ENCODE measurements at places on chromosomes 4 and X.

- DNase-seq: no peak
Measured at GRCh38 chr4:63937961-63938360, 471.3 kb downstream of the TECRL start.

- DNase-seq: no peak
Measured at GRCh38 chrX:20267607-20267930, 860 bp upstream of the RPS6KA3 start.

- DNase-seq: no peak
Measured at GRCh38 chr4:118883861-118884260, 4.8 kb upstream of the SYNPO2 start.

- no peak for DNase-seq
Measured at GRCh38 chrX:132716006-132716405, 227.2 kb upstream of the MBNL3 start.

DNA sequence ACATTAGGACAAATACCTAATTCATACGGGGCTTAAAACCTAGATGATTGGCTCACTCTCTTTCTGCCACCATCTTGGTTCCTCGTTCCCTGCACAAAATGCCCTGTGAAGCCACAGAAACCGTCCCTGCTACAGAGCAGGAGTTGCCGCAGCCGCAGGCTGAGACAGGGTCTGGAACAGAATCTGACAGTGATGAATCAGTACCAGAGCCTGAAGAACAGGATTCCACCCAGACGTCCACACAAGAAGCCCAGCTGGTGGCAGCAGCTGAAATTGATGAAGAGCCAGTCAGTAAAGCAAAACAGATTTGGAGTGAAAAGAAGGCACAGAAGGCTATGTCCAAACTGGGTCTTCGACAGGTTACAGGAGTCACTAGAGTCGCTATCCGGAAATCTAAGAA, 34.3 kb downstream of the TRIM61 start:
- no peak for DNase-seq

- DNase-seq: no peak
Measured at GRCh38 chrX:1355131-1356046, 18.8 kb downstream of the IL3RA start.

DNA sequence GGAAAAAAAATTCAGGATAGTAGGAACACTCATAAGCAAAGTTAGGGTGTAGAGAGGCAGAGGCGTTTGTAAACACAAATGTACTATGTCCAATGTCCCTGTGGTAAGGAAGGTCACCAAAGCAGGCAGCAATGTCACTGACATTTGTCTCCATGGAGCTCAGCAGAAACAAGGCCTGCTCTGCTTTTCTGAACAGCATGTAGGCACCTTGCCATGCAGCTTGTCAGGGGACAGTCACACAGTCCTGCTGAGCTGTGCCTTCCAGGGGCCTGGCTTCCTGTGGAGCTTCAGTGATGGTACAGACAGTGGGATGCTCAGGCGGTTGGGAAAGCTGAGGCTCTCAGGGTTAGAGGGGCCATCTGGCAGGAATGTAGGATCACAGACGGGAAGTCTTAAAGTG, 74.5 kb upstream of the HS3ST1 start:
- DNase-seq: no peak

DNA sequence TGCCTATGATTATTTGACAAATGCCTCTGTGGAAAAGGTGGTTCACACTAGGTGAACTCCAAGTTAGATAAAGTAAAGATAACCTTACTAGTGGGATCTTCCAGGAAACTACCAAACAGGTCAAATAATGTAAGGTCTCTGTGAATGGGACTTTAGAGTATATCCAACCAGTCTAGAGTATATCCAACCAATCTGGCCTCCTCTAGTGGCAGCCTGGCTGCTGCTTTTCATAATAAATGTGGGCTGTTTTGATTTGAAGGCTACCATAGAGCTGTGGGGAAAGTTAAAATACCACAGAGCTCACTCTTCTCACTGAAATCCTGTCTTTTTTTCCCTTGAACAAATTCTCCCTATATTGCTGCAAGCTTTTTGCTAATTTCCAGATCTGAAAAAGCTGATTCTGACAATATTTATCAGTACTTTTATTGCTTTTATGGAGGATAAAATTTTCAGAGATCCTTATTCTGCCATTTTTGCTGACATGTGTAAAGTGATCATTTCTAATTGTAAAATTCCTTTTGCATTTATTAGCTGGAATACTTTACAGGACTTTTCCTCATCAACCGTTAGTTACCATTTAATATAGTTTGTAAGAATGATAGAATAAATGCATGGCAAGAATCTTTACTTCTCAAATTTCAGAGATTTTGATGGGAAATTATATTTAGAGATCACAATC, 111.3 kb downstream of the TET2 start:
- DNase-seq: no peak

DNA sequence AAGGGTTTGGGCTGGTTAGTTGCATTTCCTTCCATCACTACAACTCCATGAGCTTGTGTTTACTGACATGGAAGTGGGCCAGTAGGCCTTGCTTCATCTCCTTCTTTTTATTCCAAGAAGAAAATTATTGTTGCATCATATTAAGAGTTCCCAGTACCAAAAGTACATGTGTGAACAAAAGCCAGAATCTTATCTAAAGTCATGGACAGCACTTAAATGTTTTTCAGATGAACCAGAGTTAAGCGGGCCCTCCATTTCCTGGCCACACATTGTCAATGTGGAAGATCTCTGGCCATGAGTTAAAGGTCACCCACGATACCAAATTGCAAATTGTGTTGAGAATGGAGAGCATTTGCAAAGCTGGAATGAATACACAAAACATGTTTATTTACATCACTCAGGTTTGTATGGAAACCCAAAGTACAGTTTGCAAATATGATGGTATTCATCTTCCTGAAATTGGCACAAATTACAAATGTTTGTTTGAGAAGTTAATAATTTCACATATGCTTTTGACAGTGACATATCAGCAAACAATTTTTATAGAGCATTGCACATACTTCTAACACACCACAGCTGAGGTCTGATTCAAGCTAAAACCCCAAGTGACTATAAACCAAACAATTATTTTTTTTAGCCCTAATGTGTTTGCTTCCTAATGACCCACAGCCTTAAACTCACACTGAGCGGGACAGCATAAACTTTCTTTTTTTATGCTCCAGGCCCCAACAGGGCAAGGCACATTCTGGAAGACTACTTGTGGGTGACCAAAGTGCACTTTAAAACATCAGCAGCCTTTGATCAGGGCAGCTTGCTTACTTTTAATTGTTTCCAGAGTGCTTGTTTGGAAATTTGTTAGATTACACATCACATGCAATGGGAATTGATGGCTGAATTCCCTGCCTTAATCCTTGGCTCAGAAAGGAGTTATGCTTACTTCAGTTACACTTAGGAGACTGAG, 502.9 kb upstream of the SLIT2 start:
- no peak for DNase-seq

GRCh38 chr4:4461850-4462249, 74.9 kb downstream of the NSG1 start:
- peak; percentile 62 for DNase-seq

- DNase-seq: no peak
Measured at GRCh38 chrX:51905711-51906110, 12.3 kb downstream of the MAGED1 start.

DNA sequence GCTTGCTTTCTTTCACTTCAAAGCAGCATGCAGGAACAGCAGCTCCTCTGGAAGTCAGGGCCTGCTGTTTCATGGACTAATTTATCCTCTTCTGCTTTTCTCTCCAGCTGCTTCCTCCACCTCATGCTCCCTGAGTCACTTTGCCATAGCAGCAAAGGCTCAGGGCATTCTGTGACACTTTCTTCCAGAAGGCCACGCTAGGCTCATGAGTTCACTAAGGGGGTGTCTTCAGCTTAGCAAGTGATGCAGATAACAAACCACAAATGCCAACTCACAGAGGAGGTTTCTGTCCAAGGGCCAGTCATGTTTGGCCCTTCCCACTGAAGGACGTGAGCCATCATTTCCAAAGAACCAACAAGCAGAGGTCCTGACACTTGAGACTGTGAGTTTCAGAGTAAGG, 200.2 kb downstream of the ADGRA3 start:
- DNase-seq: no peak

DNA sequence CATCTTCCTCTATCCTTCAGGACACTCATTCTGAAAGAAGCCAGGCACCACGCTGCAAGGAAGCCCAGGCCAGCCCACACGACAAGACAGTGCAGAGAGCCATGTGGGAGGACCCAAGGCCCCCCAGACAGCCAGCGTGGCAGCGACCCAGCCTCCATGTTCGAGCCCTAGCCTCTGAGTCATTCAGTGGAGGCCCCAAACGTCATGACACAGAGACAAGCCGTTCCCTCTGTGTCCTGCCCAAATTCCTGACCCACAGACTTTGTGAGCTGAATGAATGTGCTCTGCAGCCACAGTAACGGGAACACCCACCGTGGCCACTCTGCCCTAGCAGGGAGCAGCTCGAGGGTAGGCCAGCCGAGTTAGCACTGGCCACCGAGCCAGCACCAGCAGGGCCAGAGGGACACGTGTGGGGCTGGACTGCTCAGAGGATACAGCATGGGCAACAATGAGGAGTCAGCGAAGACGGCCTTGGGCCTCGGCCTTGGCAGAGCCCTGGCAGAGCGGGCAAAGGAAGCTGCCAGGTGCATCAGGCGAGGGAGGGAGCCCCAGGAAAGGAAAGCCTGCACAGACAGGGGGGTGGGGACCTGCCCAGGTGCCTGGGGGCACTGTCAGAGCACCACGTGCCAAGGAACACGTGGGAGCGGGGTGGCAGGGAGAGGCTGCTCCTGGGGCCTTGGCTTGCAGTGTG, 8.6 kb downstream of the BLOC1S4 start:
- no peak for DNase-seq

DNA sequence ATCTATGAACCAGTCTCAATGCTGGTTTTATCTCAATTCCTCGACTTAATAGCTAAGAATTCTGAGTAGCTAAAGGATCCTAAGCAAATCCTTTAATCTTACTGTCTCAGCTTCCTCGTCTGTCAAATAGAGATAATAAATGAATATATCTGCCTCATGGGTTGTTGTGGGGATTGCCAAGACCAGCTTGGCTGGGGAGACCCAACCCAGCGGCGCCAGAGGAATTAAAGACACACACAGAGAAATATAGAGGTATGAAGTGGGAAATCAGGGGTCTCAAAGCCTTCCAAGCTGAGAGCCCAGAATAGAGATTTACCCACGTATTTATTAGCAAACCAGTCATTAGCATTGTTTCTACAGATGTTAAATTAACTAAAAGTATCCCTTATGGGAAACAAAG, 41.9 kb downstream of the SLC34A2 start:
- DNase-seq: no peak

GRCh38 chr4:42605264-42605663, 51.6 kb downstream of the ATP8A1 start:
- DNase-seq: no peak

All from CD4-positive, alpha-beta T cell treated with Interleukin-15 for 1 hour (primary cell).